NCI-H1694 (cell line): ENCODE measurements at places on chromosomes 4 and X.

DNA sequence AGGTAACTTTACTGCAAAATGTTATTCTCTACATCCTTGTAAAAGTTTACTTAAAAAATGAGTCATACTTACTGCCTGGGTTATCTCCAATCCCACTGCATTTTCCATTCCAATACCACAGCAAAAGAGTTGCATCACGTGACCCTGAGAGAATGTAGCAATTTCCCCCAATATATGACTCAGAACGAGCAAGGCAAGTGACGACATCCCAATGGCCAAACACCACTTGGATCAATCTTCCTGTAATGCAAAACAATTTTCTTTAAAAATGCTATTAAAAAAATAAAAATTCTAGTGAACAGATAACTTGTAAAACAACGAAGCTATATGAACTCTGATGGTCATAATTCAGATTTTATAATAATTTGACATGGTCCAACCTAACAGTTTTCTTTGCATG, 224.3 kb downstream of the DCLK2 start:
- DNase-seq = no peak

- DNase-seq = peak; percentile 46
These were observed 46.7 kb downstream of the C4orf46 start for GRCh38 chr4:158624889-158625478.

DNA sequence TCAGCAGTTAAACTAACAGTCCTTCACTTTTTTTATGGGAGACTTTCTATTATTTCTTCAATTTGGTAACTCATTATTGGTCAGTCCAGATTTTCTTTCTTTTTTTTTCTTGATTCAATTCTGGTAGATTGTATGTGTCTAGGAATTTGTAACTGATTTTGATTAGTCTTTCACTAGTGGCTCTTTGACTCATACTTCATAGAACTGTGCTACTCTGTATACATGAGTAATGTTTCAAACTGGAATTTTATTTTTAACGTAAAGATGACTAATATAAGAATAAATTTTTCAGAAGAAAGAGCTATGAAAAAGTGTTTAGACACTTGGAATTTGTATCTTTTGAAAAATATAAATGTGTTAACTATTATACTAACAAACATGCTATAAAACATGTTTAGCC, 813.0 kb downstream of the TRAM1L1 start:
- no peak for DNase-seq

- no peak for DNase-seq
These were observed 10.3 kb upstream of the CXCL2 start for GRCh38 chr4:74109116-74109869.

DNA sequence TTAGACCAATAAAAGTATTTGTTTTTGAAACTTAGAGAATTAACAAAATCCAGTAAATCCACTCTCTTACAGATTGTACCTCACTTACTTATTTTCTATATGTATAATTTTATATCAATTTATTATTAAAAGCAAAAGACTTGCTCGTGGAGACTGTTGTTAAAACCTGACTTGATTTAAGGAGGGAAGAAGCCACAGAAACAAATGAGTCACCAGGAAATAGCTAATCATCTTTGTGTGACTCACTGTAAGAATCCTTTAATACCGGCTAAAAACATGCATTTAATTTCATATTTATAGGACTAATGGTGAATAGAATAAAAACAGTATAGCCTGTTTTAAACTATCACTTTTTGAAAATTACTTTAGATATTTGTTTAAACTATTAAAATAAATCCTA, 29.9 kb upstream of the UBE2NL start:
- no peak for DNase-seq

- DNase-seq = no peak
These were observed 514.3 kb downstream of the PCDH7 start for GRCh38 chr4:31234494-31234893.

DNA sequence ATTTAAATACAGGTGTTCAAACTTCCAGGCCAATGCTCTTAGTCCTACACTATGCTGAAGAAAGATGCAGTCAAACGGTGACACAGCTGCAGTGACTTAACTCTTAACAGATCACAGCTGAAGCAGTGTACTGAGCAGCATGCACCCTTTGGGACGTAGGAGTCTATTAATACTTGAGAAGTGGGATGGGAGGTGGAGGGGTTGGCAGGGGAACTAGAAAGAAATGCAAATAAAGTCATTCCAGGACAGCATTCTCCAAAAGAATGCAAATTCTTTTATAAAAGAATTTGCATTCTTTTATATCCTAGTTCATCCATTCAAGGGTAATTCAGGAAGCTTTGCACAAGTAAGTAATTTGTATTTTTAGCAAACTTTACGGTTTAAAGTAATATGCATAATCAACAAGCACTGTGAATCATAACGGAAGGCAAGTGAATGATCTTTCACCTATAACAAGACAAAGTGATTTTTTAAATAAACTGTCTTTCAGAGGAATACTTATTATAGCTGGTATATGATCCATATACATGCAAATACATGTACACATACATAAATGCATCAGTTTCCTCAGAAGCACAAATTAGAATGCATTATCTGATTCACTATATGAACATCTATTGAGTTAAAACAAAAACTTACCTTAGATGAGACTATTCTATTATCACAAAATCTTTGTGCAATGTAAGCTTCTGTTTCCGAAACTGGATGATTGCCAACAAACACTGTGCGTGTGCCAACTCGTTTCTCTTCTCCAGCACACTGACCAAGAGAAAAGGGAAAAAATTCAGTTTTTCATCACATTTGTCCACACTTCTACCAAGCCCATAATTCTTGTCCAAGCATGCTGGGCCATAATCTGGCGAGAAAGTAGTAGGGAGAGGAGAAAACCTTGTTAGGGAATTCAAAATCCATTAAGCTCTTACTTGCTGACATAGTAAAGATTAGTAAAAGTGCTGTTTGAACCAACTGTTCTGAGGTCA, 106.5 kb downstream of the ATP11C start:
- DNase-seq = no peak

DNA sequence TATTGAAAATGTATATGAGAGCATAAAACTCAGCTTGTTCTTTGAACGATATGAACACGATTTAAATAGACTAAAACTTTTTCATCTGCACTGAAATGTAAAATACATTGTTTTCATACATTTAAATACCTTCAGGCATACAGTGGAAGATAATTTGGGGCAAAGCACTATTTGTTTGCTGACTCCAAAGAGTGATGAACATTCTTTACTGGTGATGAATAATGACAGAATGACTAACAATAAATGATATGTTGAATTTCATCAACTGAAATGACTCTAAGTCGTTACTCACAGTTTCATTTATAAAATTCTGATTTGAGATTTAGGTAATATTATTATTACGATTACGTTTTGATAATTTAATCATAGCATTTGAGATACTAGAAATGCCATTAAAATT, 1160.1 kb downstream of the NLGN4X start:
- DNase-seq = no peak

DNA sequence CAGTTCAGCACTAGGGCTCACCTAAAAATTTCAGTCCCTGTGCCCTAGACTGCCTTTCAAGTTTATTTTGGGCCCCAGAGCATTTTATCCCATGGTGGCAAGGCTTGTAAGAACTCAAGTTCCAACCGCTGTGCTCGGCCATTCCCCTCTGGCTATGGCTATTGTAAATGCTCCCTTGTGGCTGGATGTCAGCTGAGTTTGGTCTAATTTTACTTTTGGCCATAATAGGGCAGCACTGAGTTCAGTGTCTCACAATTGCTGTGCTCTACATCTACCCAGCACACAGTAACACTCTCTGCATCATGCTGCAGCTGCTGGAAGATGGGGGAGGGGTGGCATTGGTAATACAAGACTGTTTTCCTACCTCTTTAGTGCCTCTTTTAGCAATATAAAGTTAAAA, 210.8 kb upstream of the IRS4 start:
- DNase-seq = no peak

DNA sequence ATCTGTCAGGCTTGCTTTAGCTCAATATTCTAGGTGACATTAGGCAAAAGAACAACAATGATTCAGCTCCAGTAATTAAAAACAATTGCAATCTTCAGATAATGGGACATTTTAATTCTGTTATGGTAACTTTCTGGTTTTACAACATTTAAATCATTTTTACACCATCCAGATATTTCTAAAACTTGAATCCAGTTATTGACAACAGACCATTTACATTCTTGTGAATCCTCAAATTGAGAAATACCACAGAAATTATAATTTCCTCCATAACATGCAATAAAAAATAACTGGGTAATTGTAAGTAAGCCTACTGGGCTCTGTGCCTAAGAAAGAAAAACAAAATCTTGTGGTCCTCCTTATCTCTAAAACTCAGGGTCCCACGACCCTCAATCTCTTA, 195.0 kb upstream of the S100G start:
- no peak for DNase-seq

DNA sequence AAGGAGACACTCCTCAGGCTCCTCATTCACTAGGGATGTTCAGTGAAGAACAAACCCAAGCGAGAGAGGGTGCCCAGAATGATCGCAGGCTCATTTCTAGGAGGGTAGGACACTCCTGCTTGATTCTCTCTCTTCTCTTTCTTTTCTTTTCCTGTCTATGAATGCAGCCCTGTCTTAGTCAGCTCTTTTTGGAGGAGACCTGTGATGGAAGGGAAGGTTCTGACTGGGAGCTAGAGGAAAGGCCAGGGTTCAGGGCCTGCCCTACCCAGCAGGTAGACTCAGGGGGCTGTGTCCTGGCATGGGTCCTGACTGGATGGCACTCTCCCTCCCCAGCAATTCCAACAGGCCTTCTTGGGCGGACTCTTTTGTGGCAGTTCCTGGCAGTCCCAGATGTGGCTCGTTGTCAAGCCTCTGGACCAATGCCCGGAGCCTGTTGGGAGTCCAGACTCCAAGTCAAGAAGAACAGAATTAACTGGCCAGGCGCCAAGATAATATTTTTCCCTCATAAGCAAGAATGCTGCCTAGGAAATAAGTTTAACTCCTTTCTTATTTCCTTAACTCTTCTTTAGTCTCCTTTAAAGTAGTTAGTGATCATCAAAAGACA, 139.4 kb upstream of the SCML1 start:
- DNase-seq = no peak

GRCh38 chr4:5900844-5901243, 8.0 kb upstream of the CRMP1 start:
- no peak for DNase-seq

GRCh38 chrX:129115104-129115503, 408.2 kb downstream of the SMARCA1 start:
- DNase-seq = peak; percentile 24

- no peak for DNase-seq
These were observed 64.3 kb downstream of the TMEM131L start for GRCh38 chr4:153530284-153530999.

DNA sequence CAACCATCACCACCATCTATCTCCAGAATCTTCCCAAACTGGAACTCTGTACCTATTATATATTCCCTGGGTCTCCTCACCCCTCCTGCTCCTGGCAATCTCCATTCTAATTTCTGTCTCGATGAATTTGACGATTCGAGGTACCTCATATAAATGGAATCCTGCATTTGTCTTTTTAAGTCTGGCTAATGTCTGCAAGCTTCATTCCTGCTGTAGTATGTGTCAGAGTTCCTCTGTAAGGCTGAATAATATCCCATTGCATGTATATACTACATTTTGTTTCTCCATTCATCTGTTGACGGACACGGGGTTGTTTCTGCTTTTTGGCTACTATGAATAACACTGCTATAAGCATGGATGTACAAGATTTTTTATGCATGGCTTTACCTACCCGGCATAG, 19.5 kb downstream of the PRKG2 start:
- no peak for DNase-seq

DNA sequence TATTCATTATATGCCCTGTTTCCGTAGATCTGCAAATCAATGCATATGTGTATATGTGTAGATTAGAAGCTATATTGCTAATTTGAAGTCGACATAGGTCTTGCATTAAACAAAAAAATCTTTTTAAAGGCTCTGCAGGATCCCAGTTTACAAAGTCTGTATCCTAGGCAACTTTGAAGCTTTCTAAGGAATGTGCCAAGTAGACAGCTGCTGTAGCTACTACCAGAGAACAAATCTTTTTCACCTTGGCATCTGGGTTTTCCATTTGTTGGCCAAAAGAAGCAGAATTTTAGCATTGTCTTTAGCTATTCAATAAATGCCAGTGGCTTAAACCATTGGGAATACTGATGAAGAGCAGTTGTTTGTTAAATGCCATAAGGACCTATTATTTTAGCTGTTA, 88.0 kb downstream of the NAA11 start:
- no peak for DNase-seq

- no peak for DNase-seq
These were observed 14.8 kb upstream of the BOD1L1 start for GRCh38 chr4:13642170-13642950.

DNA sequence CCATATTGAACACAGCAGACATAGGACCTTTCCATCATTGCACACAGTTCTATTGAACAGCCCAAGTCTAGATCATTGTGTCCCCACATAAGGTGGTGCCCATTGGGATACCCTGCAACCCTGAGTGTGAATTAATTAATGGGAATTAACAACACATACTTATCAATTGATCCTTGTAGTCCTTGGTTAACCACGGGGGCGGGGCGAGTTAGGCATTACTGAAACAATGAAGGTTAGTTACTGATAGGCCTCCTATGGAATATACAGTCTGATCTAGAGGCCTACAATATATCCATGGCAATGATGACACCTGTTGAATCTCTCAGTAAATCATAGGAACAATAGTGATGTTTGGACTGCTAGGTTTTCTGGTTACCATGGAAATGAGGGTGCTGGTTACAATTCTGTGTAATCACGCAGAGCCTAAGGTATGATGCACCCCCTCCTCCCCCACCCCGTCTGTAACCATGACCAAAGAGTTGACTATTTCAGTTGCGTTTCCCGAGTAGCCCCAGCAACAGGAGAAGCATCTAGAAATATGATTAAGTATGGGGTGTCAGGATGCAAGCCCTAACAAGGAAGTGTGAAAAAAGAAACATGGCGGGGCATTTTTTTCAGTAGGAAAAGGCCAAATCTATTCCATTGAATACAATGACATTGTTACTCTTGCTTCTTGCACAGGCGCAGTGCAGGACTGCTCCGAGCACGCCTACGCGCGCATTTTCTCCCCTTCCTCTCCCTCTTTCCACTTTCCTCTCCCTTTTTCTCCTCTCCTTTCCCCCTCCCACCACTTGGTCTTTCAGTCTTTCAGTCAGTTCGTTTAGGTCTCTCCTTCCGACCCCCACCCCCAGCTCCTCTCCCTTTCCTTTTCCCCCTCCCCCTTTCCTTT, 677 bp upstream of the NONO start:
- no peak for DNase-seq

- no peak for DNase-seq
These were observed 1.6 kb downstream of the RAB33A start for GRCh38 chrX:130173190-130173895.

GRCh38 chr4:8185295-8185694, 13.8 kb upstream of the SH3TC1 start:
- DNase-seq = no peak

GRCh38 chrX:84175274-84175673, 12.7 kb downstream of the RPS6KA6 start:
- no peak for DNase-seq
